ENCODE measurements at places on chromosomes 1 and 21.

DNA sequence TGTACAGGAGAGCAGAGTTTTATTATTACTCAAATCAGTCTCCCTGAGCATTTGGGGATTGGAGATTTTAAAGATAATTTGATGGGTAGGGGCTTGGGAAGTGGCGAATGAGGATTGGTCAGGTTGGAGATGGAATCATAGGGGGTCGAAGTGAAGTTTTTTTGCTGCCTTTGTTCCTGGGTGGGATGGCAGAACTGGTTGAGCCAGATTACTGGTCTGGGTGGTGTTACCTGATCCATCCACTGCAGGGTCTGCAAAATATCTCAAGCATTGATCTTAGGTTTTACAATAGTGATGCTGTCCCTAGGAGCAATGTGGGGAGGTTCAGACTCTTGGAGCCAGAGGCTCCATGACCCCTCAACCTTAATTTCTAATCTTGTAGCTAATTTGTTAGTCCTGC, 108.8 kb downstream of the BACH1 start:
- DNase-seq, result no peak

- DNase-seq, result no peak
Measured at GRCh38 chr21:46537026-46537425, 67.9 kb downstream of the S100B start.

- DNase-seq, result no peak
Measured at GRCh38 chr1:43235451-43236121, 34.2 kb upstream of the TMEM125 start.

GRCh38 chr1:114195819-114196218, 42.1 kb upstream of the SYT6 start:
- DNase-seq, result no peak

- DNase-seq, result no peak
Measured at GRCh38 chr1:94253456-94254017, 16.2 kb upstream of the ARHGAP29 start.

GRCh38 chr1:161166669-161167548, 683 bp downstream of the PPOX start:
- DNase-seq, result no peak

DNA sequence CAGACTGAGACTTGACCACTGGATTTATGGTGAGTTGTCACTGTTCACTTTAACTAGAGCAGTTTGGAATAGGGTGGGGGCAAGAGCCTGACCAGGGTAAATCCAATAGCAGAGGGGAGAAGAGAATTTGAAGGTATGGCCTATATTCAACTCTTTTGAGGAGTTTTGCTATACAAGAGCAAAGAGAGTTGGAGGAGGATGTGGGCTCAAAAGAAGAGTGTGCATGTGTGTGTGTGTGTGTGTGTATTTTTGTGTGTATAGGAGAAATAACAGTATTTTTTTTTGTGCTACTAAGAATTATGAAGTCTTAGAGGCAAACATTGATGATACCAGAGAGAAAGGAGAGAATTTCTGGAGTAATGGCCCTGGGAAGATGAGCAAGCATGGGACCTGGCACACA, 164.8 kb upstream of the JUN start:
- DNase-seq, result no peak

- peak; percentile 60 for DNase-seq
Measured at GRCh38 chr21:42652527-42653230, 742 bp upstream of the PDE9A start.

- no peak for DNase-seq
Measured at GRCh38 chr1:3315399-3316339, 138.8 kb upstream of the ARHGEF16 start.

- peak; percentile 64 for DNase-seq
Measured at GRCh38 chr1:237115035-237115434, 73.1 kb downstream of the RYR2 start.

DNA sequence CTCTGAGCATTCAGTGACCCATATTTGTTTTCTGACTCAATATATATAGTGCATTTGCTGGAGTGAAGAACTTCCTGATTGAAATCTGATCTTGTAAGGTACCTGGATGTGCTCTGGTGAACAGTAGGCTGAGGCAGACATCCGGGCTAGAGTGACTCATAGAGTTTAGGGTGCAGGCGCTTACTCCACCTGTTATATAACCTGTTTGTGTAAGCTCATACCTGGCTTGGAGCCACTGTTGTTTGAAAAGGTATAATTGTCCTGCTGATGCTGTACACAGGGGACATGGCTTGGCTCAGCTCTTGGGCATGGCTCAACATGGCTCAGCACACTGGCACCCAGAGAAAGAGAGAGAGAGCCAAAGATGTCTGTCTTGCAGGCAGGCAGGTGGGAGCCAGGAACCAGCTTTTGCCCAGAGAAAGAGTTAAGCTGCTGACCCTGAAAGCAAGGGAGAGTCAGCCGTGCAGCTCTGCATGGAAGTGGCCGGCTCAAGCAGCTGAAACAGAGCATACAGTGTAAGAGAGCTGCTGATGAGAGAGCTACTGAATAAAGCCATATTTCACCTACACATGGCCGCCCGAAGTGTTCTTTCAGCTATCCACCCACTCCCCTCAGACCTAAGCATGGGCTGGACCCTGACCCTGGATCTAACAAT, 43.2 kb downstream of the GJA5 start:
- no peak for DNase-seq

- DNase-seq, result no peak
Measured at GRCh38 chr1:196897158-196897828, 9.4 kb downstream of the CFHR4 start.

DNA sequence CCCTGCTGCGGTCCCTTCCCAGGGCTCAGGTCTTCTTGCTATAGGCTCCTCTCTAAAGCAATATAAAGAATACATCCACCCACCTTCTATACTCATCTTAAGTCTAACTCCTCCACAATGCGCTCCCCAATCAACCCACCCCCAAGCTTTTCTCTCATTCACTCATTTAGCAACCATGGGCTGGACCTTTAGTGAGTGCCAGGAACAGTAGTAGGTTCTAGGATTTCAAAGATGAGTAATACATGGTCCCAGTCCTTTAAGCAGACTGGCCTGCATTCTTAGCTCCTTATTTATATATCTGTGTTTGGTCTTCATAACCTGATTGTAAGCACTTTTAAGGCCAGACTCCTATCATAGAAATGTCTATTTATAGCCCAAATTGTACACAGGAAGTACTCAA, 5.9 kb downstream of the CAMK1G start:
- no peak for DNase-seq

GRCh38 chr1:20729990-20730689, 2.4 kb downstream of the SH2D5 start:
- DNase-seq, result no peak

GRCh38 chr1:85278853-85279314, 2.5 kb upstream of the BCL10 start:
- peak; percentile 20 for DNase-seq

DNA sequence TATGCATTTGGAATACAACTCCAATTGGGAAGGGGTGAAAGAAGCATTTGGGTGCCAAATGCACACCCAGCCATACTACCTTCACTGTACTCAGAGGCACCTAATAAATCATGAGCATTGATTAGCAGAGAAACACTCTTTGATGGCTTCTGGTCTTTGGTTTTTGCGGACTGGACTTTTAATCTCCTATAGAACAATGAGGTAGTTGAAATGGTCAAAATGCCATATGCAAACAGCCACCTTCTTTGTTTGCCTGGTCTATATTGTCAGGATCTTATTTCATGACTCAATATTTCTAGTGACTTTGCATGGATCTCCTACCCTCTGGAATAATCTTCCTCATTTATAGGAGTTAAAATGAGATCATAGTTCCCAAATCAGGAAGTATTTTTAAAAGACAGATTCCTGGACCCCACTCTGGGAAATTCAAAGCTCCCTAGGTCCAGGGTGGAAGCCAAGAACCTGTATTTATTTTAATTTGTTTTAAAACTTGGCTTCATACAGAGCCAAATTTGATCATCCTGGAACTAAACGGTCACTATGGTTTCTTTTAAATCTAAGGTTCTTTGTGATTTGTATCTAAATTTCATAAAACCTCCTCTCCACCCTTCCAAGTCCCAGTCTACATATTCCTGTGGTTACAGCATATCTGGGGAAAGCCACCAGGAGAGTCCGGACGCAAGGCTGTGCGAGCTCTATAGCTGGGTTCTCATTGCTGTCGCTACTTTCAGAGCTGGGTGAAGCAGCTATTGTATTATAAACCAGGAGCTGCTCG, 8.7 kb downstream of the FAM3B start:
- DNase-seq, result no peak

GRCh38 chr1:199751962-199752687, 275.4 kb upstream of the NR5A2 start:
- no peak for DNase-seq
